Stimulated activated CD4-positive, alpha-beta T cell treated with anti-CD3 and anti-CD28 coated beads, TNF-alpha, amount 100 ng/mL, for 1 hour (primary cell): ENCODE measurements at places on chromosomes 1 and 21.

DNA sequence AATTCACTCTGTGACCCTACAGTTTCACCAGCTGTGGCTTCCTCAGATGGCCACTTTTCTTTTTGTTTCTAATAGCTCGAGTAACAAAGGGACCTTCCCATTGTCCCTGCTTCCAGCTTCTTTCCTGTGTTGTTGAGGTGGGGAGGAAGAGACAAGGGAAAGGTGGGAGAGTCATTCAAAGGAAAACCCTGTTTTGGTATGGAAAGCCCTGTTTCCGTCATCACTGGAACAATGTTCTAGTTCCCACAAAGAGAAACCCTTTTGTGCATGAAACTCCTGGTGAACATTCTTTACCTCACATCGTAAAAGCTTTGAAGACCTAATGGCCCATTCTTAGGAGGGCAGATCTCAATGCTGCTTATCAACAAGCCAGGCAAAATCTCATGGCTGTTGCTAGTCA is 62.2 kb downstream of the ABCA4 start:
- DNase-seq, result no peak

DNA sequence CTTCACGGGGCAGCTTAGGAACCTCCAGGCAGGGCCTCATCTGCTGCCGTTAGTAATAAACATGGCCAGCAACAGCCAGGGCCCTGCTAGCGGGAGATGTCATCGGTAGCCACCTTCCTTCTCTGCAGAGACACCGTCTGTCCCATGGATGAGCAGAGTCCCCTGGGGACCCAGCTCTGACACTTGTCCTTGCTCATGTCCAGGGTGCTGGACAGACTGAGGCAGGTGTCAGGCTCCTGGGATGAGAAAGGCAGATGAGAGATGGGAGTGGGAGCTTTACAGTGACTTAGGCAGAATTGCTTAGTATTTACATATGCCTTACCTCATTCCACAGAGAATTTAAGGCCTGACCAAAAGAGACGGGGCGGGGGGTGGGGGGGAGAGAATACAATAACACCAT is 25.0 kb downstream of the CAPN2 start:
- DNase-seq, result no peak

DNA sequence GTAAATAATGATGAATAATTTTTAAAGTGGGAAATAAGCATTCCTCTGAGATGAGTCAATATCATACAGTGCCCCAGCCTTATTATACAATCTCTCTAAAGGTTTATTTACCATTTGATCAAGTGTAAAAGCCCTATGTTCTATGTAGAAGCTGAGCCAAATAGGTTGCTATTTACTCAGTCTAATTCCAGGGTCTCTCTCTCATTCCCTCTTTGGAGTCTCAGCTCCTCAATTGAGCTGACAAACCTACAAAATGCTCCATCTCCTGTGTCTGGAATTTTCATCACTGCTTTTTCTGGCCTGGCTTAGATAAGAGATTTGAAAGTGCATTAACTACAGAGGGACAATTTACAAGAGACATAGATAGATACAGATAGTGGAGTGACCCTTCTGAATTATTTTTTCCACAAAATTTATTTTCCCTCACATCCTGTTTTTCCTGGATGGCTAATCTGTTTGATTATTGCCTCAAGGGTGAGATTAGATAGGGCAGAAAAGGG is 24.8 kb upstream of the USH2A start:
- DNase-seq, result no peak

GRCh38 chr1:30990591-30990990 is 74.9 kb downstream of the PUM1 start:
- no peak for DNase-seq

- DNase-seq, result no peak
Observed at GRCh38 chr1:178916448-178917174, 45.7 kb upstream of the ANGPTL1 start.

DNA sequence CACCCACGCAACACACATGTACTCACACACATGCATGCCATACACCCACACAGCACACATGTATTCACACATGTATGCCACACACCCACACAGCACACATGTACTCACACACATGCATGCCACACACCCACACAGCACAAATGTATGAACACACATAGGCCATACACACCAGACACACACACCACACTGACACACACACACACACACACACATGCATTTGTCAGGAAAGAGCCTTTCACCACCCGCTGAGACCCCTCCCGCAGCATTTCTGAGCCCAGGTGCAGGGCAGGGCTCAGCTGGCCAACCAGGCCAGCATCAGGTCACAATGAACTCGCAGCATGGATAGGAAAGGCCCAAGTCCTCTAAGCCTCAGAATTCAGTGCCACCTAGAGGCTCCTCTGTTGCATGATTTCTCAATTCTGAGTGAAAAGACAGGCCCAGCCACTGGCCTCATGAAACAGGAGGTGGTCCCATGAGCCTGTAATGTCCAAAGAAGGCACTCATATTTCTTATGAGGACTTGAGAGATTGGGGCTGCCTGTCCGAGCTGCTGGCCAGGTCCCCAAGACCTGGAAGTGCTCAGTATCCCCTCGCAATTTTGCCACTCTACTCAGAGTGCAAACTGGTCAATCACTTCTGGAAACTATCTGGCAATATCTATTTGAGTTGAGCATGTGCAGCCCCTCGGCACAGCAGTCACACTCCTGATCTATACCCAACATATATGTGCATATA is 57.3 kb downstream of the PSMG1 start:
- no peak for DNase-seq

GRCh38 chr1:54766726-54767125 is 2.4 kb upstream of the PARS2 start:
- DNase-seq, result no peak

- no peak for DNase-seq
Observed at GRCh38 chr1:119968601-119969000, 72.3 kb upstream of the ADAM30 start.

DNA sequence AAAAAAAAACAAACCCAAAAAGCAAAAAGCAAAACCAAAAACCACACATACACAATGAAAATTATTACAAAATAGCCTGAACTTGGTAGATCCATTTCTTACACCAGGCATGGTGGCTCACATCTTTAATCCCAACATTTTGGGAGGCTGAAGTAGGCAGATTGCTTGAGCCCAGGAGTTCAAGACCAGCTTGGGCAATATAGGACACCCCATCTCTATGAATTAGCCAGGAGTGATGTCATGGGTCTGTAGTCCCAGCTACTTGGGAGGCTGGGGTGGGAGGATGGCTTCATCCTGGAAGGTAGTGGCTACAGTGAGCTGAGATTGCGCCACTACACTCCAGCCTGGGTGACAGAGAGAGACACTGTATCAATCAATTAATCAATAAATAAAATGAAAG is 42.1 kb upstream of the SCAF4 start:
- DNase-seq, result no peak

DNA sequence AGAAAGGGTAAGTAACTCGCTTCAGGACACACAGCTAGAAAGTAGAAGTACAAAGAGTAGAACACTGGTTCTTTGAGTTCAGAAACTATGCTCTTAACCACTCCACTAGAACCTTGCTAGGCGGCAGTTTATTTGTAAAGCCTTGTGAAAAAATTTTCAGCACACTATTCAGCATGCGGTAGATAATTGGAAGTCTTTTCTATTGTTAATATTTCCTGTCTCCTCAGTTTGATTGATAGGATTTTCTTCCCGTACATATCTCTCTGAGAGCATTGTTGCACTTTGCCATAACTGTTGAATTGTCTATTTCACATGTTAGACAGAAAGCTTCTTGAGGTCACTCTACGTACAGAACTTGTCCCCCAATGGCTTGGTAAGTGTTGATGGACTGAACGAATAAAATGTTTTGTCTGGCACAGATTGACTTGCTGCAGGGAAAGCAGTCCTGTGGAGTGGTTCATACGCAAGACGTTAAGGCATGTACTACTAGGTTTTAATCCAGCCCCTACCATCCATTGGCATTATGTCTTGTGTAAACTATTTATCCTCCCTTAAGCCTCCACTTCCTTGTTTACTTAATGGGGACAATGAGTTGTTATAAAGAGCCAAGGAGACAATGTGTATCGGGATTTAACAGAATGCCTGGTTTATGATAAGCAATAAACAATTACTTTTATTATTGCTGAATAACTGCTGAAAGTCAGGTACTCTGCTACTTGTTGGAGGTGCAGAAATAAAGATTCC is 35.8 kb downstream of the C1orf21 start:
- no peak for DNase-seq

DNA sequence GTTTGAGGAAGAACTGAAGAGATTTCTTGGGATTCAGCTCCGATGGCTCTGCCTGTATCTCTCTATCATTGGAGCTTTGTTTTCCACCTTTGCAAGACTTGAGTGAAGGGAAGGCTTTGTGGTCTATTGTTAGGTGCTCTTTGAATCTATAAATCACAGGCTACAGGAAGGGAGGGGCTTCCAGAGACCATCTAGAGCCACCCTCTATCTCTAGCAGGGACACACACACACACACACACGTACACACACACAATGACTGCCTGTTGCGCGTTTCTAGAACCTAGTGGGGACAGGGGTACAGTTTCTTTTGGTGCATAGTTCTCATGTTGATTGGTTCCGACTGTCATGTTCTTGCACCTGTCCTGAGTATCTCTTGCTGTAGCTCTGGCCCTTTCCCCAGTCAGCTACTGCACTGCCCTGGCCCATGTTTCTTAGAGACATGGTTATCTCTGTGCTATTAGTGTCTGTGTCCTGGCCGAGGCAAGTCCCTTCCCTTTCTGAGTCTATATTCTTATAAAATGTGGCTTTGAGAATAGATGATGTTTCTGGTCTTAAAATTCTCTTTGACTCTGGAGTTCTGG is 60.7 kb downstream of the MAN1C1 start:
- no peak for DNase-seq

DNA sequence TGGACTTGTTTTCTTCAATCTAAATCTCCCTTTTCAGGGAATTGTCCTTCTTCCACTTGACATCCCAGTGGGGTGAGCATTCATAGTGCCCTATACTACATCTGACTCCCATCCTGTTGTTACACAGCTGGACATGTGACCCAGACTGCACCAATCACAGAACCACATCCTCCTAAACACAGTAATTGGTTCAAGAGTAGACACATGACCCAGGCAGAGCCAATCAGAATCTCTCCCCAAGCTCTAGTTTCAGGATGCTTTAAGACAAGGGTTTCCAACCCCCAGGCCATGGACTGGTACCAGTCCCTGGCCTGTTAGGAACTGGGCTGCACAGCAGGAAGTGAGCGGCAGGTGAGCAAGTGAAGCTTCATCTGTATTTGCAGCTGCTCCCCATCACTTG is 5.6 kb upstream of the DDOST start:
- DNase-seq, result no peak

- DNase-seq, result no peak
Observed at GRCh38 chr1:56300836-56301235, 278.5 kb downstream of the PLPP3 start.

DNA sequence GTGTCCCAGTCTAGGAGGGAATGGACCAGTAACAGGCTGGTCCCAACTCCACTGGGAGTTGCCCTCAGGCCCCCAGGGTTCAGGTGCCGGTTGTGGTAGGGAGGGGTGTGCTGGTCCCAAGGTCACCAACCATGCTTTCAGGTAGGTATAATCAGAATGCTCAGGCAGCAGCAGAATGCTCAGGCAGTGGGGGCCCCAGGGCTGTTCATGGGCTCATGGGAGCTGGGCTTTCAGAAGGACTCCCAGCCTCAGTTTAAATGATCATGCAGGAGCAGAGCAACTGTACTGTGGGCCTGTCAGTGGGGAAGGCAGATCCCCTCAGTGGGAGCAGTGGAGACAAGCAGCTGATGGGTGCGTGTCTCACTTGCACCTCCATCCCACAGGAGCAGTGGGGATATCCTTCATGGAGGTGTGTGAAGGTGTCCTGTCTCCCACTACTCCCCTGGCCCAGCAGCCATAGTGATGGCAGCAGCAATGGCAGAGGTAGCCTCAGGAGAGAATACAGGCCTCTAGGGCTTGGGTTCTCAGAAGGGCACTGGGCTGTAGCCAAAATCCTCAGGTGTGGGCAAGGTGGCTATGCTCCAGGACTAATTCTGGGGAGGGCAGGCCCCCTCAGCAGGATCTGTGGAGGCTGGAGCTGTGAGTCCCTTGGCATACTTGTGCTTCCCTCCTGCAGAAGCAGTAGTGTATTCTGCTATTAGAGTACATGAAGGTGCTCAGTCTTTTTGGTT is 917.3 kb upstream of the B3GALT2 start:
- DNase-seq, result no peak

- DNase-seq, result no peak
Observed at GRCh38 chr1:186628910-186629309, 51.3 kb downstream of the PTGS2 start.

GRCh38 chr1:2300851-2301606 is 72.9 kb downstream of the SKI start:
- peak; percentile 59 for DNase-seq

- DNase-seq, result no peak
Observed at GRCh38 chr1:30199563-30199962, 523.8 kb downstream of the MATN1 start.

- no peak for DNase-seq
Observed at GRCh38 chr1:47229886-47230691, 1.9 kb downstream of the TAL1 start.

- DNase-seq, result no peak
Observed at GRCh38 chr1:48693674-48694320, 82.9 kb downstream of the BEND5 start.

DNA sequence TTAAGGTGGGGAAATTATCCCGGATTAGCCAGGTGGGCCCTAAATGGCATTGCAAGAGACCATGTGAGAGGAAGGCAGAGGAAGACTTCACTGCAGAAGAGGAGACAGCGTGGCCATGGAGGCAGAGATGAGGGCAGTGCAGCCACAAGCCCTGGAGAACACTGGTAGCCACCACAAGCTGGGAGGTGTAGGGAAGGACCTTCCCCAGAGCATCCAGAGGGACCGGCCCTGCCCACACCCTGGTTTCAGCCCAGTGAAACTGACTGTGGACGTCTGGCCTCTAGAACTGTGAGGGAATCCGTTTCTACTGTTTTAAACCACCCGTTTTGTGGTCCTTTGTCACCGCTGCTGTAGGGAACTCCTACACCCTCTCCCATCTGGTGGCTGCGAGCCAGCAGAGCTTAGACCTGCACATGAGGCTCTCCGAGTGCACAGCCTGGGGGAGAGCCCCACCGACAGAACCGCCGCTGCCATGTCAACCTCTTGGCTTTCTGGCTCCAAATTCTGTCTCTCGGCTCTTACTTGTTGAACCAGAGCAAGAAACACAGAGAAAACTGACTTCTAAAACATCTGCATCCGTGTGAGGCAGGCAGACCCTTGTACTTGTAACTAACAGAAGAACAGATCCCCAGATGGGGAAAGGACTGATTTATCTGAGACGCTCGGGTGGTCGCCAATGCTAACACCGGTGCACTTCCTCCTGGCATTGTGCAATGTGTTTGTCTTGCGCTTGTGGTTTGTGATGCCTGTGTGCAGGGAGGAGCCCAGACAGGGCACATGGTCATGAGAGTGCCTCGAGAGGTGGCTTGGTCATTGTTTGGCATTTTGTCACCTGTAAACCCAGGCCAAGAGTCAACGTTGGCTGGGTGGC is 90.8 kb upstream of the TMPRSS2 start:
- DNase-seq, result no peak

DNA sequence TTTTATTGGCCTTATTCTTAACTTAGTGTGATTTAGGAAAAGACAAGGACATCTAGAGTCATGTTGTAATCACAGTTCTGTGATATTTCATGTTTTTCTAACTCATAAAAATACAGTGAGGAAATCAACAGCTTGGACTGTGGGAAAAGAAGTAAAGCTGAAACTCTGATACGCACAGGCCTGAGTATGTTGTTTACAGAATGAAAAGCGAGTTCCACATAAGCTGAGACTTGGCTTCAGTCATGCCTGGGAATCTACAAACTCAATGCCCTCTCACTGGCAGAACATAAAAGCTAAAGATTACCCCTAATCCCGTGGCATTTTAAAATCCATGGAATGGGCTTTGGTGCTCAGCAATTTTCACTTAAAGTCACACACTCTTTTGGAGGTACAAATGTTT is 23.6 kb upstream of the ATP5PO start:
- DNase-seq, result no peak
